Urothelium cell line (cell line): ENCODE measurements at places on chromosomes 1 and 21.

DNA sequence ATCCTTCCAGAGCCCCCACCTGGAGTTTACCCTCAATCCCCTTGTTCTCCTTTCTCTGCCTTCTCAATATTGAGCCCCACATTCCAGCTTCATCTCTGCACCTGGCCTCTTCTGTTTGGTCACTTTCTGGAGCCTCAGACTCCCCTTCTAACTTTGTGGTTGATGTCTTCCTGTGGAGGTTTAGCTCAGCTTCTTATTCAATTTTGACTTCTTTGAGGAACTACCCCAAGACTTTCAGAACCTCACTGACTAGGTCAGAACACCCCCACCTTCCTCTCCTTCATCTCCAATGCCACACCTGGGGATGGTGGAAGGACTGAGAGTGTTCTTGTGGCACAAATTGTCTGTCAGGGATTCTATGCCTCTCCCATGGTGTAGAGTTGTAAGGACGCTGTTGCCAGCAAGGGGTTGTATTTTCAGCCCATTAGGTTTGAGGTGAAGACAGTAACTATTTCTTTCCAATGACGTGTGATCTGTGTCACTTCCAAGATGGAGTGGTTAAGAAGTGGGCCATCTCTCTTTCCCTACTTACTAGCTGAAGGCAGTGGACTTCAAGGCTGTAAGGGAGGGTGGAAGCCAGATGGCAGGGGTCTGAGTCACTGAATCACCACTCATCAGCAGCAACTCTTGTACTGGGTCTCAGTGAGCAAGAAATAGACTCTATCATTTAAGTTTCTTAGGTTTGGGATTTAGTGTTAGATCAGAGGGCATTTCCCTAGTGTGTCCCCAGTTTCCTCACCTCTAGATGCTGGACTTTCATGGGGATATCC, 80.6 kb downstream of the PAPPA2 start:
- DNase-seq = no peak

- no peak for DNase-seq
Observed at GRCh38 chr1:211603191-211603701, 24.3 kb upstream of the SLC30A1 start.

- no peak for DNase-seq
Observed at GRCh38 chr1:53060579-53060978, 1.4 kb upstream of the PODN start.

DNA sequence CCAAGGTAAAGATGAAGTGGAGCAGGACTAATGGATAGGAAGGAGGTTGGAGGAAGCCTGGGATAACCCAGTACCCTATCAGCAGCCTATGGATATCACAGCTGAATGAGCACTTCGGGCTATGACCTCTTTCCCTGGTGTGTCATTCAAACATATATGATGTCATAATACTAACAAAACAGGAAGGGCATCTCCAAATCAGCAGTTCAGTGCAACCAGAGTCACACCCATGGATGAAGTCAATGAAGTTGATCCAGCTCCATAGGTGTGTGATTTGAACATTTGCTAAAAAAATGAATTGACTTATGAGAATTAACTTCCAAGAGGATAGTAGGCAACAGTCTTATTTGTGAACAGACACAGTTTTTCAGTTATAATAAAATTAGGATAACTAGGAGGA, 1.7 kb upstream of the C1orf116 start:
- no peak for DNase-seq

- no peak for DNase-seq
Observed at GRCh38 chr1:151809290-151809984, 4.2 kb upstream of the LINGO4 start.

GRCh38 chr1:86502721-86503405, 34.1 kb downstream of the CLCA1 start:
- peak; percentile 26 for DNase-seq

DNA sequence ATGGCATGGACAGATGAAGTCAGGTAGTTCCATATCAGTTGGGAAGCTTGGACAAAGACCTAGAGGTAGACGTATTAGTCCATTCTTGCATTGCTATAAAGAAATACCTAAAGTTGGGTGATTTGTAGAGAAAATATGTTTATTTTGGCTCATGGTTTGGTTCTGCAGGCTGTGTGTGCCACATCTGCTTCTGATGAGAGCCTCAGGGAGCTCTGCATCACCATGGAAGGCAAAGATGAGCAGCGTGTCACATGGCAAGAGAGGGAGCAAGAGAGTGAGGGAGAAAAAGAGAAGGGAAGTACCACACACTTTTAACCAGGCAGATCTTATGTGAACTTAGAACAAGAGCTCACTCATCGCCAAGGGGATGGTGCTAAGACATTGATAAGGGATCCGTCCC, 9.0 kb downstream of the TSACC start:
- no peak for DNase-seq

DNA sequence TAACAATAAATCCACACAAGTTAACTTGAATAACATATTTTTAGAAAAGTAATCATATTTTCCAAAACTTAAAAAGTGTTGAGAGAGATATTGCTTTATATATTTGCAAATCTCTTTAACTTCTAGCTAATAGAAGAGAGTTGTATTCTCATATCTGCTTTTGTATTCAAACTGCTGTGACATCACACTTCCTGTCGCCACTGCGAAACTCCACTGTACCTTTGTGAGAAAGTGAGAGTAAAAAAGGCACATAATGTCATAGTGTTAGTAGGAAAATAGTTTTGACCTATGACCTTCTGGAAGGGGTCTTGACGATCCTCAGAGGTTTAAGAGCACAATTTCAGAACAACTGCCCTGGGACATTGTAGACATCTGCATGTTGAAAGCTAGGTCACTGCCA, 21.6 kb downstream of the AK5 start:
- no peak for DNase-seq

GRCh38 chr1:28135371-28136168, 40.9 kb downstream of the PTAFR start:
- DNase-seq = no peak

GRCh38 chr1:57966340-57966739, 542.5 kb upstream of the DAB1 start:
- no peak for DNase-seq

DNA sequence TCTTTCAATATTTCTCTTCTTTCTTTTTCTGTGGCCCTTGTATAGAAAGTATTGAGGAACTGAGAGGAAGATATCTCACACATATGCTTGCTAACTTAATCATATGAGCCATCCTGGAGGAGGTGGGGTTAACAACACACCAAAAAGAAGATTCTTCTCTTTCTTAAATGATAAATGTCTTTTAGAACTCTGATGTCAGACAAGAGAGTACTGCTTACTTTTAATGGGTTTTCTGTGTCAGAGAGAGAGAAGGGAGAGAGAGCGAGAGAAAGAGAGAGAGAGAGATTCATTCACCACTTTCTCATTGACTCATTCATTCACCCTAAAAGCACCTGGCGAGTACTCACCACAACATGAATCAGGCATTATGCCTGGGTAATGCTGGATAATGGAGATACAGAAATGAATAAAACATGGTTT, 250.3 kb upstream of the SGIP1 start:
- no peak for DNase-seq

GRCh38 chr1:192887426-192887825, 78.6 kb downstream of the RGS2 start:
- no peak for DNase-seq

GRCh38 chr21:45588086-45588825, 46.0 kb upstream of the SLC19A1 start:
- no peak for DNase-seq

GRCh38 chr1:4563586-4563985, 90.8 kb upstream of the AJAP1 start:
- no peak for DNase-seq

GRCh38 chr1:229035054-229035747, 235.7 kb upstream of the RAB4A start:
- no peak for DNase-seq

DNA sequence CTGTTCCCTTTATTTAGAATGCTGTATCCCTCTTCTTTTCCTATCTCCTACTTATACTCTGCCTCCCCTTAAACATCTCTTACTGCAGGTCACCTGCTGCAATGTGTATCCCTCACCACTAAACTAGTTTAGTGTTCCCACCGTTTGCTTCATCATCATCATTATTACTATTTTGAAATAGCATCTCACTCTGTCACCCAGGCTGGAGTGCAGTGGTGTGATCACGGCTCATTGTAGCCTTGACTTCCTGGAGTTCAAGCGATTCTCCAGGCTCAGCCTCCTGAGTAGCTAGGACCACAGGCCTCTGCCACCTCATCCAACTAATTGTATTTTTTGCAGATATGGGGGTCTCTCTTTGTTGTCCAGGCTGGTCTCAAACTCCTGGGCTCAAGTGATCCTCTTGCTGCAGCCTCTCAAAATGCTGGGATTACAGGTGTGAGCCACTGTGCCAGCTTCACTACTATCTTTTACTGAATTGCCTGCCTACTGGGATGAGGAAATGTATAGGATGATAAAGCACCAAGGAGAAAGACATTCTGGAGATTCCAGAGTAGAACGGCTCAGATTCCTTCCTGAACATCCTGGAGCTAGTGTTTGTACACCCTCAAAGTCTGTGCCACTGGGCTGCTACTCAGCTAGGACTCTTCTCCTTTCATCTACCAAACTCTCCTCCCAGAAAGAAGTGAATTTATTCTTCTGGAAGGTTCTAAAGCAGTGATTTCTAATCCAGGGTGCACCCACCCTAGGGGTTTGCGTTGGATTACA, 8.6 kb upstream of the IFNAR1 start:
- no peak for DNase-seq

DNA sequence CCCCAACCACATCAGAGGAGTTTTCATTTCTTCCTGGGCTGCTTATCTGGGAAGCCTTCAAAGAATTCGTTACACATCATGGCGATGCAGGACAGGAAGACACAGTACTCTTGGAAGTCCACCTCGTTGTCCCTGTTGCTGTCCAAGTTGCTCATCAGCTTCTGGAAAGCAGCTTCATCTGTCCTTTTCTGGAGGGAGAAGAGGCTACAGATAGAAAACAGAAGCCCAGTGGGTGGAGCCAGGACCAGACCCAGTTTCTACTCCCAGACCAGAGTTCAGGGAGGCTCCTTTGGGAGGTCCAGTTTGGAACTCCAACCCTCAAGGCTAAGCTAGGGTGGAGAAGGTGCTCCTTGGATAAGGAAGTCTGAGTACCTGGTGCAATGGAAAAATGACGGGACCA, 1.9 kb downstream of the S100A4 start:
- DNase-seq = no peak

GRCh38 chr1:220685879-220686278, 4.3 kb upstream of the C1orf115 start:
- DNase-seq = no peak

- peak; percentile 54 for DNase-seq
Observed at GRCh38 chr1:76961181-76961819, 94.0 kb downstream of the ST6GALNAC5 start.

DNA sequence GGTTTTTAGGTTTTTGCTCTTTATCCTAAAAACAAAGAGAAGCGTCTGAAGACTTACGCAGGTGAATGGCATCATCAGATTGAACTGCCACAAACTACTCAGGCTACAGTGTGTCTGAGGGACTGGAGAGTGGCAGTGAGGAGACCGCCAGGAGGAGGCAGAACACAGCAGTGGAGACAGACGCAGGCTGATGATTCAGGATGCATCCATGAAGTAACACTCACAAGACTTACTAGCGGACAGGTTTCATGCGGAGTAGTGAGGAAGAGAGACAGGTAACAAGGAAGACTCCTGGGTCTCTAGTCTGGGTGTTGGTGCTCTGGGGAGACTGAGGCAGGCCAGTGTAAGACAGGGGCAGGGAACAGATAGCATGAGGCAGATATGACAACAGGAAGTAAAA, 5.7 kb downstream of the HSF2BP start:
- no peak for DNase-seq

GRCh38 chr1:59025201-59025600, 241.4 kb upstream of the JUN start:
- DNase-seq = no peak

GRCh38 chr1:203126866-203127665, 460 bp upstream of the ADORA1 start:
- no peak for DNase-seq

DNA sequence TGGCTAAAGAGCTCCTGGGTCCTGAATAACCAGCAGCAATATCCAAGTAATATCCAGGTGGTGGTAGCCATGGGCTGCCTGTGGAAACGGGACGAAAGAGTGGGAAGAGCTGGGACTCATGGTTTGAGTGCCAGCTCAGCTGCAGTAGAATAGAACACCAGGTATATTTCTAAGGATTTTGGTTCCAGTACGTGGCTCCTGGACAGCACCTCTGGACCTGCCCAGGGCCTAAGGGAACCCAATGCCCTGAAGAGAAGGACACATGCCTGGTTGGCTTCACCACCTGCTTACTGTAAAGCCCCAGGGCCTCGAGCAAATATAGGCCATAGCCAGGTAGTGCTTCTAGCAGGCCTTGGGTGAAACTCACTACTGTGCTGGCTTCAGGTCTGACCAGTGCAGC, 566.7 kb downstream of the KIF26B start:
- DNase-seq = no peak

DNA sequence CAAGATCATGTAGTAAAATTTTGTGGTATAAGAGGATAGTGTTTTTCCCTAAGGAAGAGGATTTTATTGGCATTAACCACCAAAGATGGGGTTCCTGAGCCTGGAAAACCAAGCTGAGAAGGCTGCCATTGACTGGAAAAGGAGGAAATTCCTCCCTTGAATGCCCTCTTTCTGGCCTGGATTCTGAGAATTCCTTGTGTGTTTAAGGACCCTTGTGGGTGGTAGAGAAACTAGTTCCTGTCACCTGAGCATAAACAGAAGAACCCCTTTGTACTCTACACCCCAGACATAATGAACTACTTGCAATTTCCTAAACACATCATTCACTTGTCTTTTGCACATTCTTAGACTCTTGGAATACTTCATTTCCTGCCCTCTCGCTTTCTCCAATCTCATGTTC, 33.1 kb upstream of the CEP350 start:
- no peak for DNase-seq
